Mesenteric fat pad (tissue), 1 donor: ENCODE measurements at places on chromosomes 4 and X. TPM values are rescaled to one million over a fixed set of nuclear protein-coding genes. Genes with fewer than 3 reads are reported as not detected.

DNA sequence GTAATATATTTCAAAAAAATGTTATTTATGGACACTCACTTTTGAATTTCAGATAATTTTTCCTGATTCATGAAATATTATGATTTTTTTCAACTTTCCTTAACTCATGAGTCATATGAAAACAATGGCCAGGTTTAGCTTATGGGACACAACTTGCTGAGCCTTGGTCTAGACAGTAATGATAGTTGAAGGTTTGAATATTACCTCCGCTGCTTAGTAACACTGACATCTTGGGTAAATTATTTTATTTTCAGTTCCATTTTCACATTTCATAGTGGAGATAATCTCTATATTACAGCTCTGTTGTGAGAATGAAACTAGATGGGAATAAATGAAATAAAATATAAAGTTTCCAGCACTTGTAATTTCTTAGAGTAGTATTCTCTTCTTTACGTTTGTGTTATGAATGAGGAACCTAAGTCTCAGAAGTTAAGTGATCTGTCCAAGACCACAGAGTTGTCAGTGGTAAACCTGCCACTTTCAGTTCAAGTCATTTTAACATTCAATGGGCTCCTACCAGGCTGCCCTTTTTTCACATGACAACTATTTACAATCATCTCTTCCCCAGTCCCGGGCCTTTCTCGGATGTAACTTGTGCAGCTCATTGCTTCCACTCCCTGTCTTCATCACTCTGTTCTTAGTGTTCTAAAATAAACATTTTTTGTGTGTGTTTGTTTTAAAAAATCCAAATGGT, 46.8 kb upstream of the GC start:
- DNase-seq = no peak

GRCh38 chr4:11440481-11441193, 11.9 kb upstream of the HS3ST1 start:
- DNase-seq = no peak

- no peak for DNase-seq
Measured at GRCh38 chr4:77433418-77433733, 172.2 kb upstream of the CXCL13 start.

DNA sequence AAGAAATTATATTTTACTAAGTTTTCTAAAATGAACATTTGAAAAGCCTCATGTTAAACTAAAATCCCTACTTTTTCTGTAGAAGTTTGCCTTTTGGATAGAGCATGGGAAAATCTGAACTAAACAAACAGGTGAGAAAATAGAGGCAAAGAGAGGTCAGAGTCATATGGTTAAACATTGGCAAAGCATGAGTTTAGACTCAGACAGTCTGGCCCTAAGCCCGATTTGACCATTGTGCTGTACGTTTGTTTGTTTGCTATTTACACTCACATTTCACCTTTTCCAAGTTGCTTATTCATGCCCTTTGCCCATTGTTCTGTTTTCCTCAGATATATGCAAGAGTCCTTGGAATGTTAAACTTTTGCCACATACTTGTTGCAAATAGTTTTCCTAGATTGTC, 85.4 kb downstream of the TIGD2 start:
- no peak for DNase-seq

- no peak for DNase-seq
Measured at GRCh38 chrX:3504916-3505315, 158.5 kb upstream of the MXRA5 start.

The MAGEA1 gene
- not detected for total RNA-seq

The PPP2R3B gene
- 7.3 TPM for total RNA-seq

The XPNPEP2 gene
- 9.6 TPM for total RNA-seq

The TSPAN7 gene
- 32.0 TPM for total RNA-seq
